ENCODE measurements at places on chromosomes 3 and 15.

DNA sequence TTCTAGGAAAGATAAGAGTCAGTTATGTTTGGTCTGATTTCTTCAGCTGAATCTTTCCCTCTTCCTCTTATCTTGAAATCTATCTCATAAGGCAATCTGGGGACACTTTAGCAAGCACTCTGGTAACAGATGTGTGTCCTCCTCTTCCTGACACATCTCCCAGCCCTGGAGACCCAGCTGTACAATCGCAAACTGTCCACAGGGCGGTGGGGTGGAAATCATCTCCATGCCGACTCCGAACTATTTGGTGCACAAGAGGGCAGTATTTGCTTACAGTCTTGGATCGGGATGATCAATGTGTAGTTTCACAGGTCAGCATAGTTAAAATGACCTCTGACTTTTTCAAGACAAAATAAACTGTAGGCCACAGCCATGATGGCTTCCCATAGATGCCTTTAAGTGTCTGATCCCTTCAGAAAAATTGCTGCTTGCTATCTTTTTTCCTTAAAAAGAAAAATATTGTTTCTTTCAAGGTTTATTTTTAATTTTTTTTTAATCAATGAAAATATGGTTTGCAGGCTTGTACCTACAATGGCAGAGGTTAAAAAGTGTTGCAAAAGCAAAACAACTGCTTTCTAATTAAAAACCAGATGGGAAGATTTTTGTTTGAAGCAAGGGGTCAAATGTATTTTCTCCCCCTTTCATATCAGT, 17.7 kb downstream of the EEFSEC start:
- peak; percentile 79 for DNase-seq

- DNase-seq, result no peak
These were observed 2.0 kb downstream of the GP5 start for GRCh38 chr3:194396859-194397756.

DNA sequence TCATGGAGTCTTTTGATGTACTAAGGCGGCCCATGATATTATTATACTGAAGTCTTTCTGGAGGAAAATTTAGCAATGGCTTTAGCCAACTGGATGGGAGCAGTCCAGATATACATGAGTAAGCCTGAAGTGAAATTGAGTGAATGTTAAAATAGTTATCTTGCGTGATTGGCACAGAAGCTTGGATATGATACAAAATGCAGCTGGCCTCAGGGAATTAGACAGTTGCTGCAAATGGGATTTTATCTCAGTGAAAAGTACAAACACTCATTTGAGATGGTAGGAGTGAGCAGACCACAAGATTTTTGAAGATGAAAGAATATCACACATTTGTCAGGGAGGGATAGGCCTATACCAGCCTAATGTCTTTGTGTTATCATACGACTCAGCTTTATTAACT, 8.9 kb downstream of the LMOD3 start:
- DNase-seq, result no peak

DNA sequence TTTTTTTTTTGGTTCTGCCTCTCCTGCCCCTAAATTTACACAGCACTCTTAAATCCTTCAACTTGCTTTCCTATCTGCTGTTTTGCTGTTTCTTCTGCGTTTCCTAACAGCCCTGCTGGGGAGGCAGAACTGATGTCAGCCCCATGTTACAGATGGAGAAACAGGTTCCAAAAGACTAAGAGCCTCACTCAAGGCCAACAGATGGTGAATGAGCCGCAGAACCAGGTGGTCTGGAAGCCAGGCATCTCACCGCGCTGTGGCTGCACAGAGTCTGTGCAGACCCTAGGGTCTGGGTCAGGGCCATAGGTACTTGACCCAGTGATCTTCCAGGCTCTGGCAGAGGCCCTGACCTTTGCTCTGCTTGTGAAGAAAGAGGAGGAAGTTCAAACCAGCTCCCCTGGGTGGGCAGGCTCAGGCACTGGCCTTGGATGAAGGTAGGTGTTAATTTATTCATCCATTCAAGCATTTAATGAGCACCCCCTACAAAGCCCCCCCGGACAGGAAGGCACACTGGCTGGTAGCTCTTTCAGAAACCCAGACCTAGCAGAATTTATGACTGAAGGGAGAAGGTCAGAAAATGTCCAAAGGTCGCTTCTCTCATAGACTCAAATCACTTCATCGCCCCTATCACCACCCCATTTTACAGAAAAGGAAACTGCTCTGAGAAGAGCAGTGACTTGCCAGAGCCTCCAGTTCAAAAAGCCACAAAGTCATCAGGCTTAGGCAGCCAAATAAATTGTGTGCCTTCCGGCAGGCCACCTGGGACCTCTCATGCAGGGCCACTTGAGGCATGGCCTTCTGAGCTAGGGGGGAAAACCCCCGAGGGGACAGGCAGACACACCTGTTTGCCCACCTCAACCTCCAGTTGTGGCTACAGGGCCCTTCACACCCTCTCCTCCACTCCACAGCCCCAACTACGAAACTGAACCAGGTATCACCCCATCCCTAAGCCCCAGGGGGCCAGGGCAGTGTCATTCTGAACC, 2.7 kb downstream of the CHDH start:
- DNase-seq, result no peak

DNA sequence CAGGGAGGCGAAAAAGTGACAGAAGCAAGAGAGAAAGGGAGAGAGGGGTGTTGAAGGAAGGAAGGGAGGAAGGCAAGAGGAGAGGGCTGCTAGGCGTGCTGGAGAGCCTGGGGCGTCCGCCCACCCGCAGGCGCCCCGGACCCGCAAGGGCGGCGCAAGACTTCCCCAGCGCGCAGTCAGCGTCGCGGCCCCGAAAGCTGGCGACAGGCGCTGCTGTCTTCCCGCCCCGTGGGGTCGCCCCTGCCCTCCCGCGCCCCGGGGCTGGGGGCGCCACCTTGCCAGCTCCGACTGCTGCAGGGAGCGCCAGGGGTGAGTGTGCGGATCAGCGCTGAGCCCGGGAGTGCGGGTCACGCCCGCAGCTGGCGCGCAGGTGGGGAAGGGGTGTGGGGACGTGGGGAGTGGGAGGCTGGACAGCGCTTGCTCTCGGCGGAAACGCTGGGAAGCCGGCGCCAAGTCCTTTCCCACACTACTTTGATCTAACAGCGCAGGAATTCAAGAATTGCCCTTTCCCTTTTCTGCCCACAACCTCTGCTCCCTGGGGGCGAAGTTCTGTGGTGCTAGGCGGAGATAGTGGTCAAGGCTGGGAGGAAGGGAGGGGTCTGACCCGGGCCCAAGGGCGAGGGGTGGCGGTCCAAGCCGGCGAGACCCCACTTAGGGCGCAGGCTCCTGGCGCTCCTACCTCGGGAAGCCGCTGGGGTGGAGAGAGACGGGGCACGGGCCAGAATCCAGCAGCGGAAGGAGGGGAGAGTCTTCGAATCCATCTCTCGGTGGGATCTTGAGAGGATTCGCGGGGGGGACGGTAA, 266.1 kb downstream of the CGGBP1 start:
- no peak for DNase-seq

DNA sequence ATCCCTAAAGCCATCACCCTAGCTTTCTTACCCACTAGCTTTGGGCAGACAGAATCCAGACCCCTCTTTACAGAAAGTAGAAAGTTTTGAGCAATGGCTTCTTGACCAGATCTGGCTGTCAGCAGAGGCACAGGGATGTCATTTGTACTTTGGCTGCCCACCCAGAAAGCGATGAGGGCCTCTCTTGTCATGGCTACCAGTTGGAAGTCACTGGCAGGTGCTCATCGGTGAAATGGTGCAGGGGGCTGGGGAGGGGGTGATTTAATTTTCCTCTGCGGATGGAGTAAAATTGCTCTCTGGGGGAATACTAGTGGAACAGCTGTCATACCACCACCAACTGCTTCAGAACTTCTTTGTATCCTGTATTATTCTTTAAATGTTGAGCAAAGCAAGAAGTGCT, 393.7 kb downstream of the LSAMP start:
- DNase-seq, result no peak

- no peak for DNase-seq
These were observed 117.2 kb upstream of the PLXNA1 start for GRCh38 chr3:126865736-126866135.

- no peak for DNase-seq
These were observed 46.9 kb downstream of the SRGAP3 start for GRCh38 chr3:9202546-9202945.

GRCh38 chr15:24761704-24762302, 86.2 kb downstream of the NPAP1 start:
- no peak for DNase-seq

DNA sequence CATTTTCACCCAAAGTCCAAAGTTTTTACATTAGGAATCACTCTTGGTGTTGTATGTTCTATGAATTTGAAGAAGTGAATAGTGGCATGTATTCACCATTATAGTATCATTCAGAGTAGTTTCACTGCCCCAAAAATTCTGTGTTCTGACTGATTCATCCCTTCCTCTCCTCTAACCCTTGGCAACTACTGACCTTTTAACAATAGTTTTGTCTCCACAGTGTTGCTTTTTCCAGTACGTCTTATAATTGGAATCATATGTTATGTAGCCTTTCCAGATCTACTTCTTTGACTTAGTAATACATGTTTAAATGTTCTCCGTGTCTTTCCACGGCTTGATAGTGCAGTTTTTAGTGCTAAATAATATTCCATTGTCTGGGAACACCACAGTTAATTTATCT, 379.0 kb upstream of the SGO1 start:
- no peak for DNase-seq
